Body of pancreas (tissue), 4 donors: ENCODE measurements at places on chromosomes 16 and 17.

GRCh38 chr17:33013596-33014375, 22.1 kb downstream of the SPACA3 start:
- no peak for DNase-seq

- DNase-seq = no peak
Observed at GRCh38 chr17:43044024-43044423, 19.0 kb downstream of the RND2 start.

- no peak for DNase-seq
Observed at GRCh38 chr16:3641801-3642396, 12.6 kb upstream of the DNASE1 start.

- DNase-seq = no peak
Observed at GRCh38 chr17:67239597-67239996, 5.4 kb downstream of the HELZ start.

- DNase-seq = no peak
Observed at GRCh38 chr17:45851464-45851863, 6.8 kb downstream of the SPPL2C start.

GRCh38 chr17:27878776-27879562, 14.2 kb downstream of the LYRM9 start:
- no peak for DNase-seq

- no peak for DNase-seq
Observed at GRCh38 chr17:50072925-50073324, 17.0 kb downstream of the ITGA3 start.

GRCh38 chr17:81332914-81333528, 37.9 kb upstream of the SLC38A10 start:
- DNase-seq = no peak

GRCh38 chr17:71677439-71677838, 443.4 kb upstream of the SOX9 start:
- DNase-seq = no peak

- DNase-seq = no peak
Observed at GRCh38 chr16:65689726-65690125, 567.9 kb upstream of the CDH11 start.

DNA sequence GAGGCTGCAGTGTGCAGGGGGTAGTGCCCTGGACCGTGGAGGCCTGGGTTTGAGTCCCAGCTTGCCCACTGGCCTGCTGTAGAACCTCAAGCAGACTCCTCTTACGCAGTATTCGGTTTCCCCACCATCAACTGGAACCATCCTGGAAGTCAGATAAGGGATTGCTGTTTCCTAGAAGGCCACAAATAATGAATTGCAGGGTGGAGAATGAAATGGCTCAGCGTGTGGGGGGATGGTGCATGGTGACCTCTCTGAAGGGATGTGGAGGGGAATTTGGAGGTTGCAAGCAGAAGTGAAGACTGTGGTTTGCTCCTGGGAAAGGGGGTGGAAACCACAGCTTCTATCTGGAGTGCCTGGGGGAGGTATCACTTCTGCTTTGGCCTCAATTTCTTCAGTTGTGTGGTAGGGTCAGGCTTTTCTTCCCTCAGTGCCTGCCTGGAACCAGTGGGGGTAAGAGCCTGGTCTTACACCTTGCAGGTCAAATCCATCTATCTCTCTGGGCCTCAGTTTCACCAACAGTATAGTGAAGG, 1.7 kb downstream of the ADGRG5 start:
- no peak for DNase-seq

DNA sequence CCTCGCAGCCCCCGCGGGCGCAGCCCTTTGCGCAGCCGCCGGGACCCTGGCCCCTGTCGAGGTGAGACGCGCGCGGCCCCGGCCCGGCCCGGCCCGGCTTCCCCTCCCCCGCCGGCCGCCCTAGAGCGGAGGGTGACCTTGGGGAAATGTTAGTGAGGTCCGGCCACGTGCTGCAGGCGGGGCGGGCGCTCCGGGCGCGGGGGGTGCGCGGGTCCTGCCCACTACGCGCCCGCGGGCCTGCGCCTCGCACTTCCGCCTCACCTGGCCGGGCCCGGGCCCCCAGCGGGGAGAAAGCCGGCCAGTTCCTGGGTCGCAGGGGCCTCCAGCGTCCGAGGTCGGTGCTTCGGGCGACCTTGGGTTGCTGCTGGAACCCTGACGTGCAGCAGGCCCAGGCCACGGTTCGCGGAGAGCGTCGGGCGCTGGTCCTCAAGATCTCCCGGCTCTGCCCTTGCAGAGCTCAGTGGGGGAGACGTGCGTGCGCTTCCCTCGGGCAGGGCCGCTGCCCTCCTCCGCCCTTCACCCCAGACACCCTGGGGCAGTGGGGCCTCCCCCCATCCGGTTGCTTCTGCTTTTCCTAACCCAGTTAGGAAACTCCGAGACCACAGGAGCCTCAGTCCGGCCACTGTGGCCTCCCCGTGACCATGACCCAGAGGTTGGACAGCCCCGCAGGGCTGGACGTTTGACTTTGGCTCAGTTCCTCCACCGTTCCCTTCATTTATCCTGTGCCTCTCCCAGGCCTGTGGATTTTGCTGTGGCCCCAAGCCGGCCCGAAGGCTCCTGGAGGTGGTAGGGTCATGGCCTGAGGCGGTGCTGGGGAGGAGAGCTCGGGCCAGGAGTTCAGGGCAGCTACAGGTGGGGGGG, 791 bp downstream of the MCRIP2 start:
- DNase-seq = peak; percentile 90

GRCh38 chr16:4613636-4614570, 785 bp downstream of the UBALD1 start:
- peak; percentile 33 for DNase-seq
